Uterus (tissue), 4 donors: ENCODE measurements at places on chromosomes 5 and 9.

- DNase-seq = no peak
Observed at GRCh38 chr5:61307611-61308010, 24.4 kb upstream of the ZSWIM6 start.

- peak; percentile 71 for DNase-seq
Observed at GRCh38 chr9:122821278-122821943, 7.0 kb downstream of the PDCL start.

DNA sequence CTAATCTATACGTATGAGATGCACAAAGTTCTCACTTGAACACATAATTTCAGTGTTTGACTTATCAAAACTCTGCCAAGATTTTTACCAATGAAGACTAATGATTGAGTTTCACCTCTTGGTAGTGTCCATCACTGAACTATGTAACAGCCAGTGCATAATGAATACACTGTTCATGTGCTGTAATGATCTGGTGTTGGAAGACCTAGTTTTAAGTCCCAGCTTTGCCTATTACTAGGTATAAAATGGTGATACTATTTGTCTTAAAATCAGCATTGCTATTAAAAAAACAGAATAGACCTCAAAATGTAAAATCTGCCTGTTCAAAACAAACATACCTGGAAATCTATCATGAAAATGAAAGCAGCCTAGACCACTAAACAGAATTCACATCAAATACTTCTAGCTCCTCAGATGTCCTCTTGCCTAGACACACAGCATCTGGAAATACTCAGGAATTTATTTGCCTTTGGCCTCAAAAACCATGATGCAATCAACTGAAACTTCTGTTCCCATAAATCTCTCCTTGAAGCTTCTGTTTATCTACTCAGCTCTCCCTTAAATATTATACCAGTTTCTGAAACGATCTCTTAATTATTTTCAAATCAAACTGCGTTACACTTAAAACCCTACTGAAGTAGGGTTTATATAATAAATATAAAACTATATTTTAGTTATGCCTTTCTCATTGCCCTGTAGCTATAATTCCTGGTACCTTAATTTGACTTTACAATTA lies 38.1 kb downstream of the MRPS27 start:
- no peak for DNase-seq

- peak; percentile 21 for DNase-seq
Observed at GRCh38 chr9:100322954-100323536, 29.7 kb downstream of the TEX10 start.
